ENCODE measurements at places on chromosomes 5 and 9.

DNA sequence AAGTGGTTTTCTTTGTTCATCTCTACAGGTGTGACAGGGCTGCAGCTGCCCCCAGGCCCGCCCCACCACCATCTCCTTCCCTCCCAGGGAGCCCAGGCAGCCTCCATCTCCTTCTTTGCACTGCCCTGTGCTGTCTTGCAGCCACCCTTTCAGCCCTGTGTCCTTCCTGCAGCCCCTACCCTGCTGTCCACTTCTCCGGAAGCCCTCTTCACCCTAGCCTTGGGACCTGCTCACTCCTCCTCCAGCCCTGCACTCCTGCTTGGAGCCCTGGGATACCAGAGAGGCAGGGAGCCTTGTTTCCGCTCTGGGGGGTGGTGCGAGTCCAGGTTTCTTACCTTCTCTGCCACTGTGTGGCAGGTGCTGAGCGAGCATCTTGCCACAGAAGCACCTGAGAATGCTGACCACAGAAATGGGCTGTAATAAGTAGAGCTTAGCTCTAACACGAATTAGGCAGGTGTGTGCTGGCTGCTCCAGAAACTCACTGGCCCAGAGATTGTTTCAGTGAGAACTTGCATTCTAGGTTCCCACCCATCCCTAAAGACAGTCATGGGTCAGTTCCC is 51.3 kb upstream of the GADD45G start:
- DNase-seq: no peak

DNA sequence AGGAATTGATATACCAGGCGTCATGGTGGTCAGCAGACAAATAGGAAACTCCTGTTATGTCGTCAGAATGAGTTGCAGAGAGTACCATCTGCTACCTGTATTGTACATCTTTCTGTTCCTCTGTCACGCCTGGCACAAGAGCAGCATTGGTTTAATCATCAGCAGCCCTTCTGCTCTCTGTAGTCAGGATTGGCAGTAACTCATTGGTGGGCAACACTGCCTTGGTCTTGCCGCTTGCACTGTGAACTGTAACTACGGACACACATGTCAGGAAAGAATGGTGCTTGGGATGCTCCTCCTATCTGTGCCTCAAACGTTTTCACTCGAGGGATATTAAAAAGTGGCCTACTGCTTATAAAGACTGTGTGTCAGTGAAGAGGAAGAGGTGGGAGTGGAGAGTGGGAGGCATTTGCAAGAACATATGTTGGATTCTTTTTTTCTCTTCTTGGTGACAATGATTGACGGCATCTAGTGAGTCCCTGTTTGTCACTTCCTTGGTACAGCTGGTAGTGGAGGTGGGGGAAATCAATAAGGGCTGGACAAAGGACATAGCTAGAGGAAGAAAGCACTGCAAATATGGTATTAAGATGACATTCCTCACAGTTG is 76.6 kb downstream of the F2RL2 start:
- DNase-seq: peak; percentile 49

- DNase-seq: no peak
These were observed 35.6 kb upstream of the ADAMTS16 start for GRCh38 chr5:5104550-5104949.

DNA sequence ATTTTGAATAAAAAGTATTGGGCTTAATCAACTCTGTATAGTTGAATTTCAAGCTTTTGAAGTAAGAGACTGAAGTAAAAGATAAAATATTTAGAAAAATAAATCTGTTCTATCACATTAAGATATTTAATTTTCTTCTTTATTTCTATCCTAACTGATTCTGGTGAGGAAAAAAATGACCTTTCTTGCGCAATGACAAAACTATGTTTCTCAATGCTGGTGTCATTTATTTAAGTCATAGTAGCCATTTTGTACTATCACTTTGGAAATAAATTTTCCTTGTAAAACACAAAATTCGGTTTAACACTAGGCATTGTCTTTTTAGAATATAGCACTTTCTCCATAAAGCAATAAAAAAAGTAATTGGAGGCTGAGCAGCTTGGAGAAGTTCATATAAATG is 728.0 kb downstream of the CDH9 start:
- DNase-seq: no peak

GRCh38 chr9:19133549-19134345 is 6.5 kb upstream of the PLIN2 start:
- no peak for DNase-seq

- DNase-seq: no peak
These were observed 990.1 kb upstream of the C9orf72 start for GRCh38 chr9:28563291-28563934.

- DNase-seq: peak; percentile 57
These were observed 5.2 kb upstream of the RAPGEF6 start for GRCh38 chr5:131640043-131640856.

GRCh38 chr5:56700711-56701110 is 114.6 kb upstream of the MAP3K1 start:
- DNase-seq: no peak

- no peak for DNase-seq
These were observed 20.2 kb downstream of the FAXDC2 start for GRCh38 chr5:154830219-154830595.

- no peak for DNase-seq
These were observed 250.2 kb downstream of the CYLC2 start for GRCh38 chr9:103245369-103245768.

- DNase-seq: no peak
These were observed 476.8 kb upstream of the CYLC2 start for GRCh38 chr9:102518324-102518723.

DNA sequence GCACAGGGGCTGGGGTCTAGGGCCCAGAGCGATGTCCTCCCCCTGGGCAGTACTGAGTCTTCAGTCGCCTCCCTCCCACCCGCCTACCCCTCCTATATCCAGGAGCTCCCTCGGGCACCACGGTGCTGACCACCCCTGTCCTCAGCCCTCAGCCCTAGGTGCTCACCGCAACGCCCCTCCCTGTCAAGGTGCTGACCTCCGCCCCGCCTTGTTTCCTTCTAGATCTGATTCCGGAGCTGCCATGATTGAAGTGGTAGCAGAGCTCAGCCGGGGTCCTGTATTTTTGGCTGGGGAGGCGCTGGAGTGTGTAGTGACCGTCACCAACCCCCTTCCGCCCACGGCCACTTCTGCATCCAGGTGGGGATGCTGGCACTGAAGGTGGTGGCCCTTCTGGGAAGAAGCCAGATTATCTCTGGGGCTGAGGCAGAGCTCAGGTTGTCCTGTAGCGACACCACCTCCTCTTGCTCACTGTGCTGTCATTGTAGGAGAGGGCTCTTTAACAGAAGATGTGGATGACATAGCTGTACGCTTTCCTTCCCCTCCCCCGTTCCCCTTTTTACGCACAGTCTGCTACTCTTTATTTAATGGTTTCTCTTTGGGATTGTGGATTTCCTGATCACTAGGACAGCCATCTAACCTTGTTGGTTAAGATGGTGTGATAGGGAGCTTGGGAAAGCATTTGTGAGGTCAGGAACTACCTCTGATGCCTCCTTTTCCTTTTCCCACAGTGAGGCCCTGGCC is 598 bp downstream of the RGP1 start:
- peak; percentile 67 for DNase-seq

- DNase-seq: no peak
These were observed 88.2 kb downstream of the NREP start for GRCh38 chr5:111668477-111669414.

DNA sequence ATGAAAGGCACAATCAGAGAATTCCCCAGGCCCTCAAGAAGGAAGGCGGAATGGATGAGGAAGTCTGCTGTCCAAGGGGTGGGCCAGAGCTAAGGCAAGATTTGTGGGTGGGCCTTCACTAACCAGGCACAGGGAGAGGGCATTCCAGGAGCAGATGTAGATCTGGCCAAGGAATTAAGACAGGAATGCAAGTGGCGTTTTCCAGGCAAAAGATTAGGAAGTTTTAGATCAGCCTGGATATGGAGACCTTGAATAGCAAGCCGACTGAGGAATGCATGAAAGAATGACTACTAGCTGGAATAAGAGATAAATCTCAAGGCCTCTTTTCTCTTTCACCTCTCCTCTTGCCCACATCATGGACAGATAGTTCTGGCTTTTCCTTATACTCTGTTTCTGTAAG is 68.5 kb downstream of the GHR start:
- DNase-seq: no peak

- peak; percentile 59 for DNase-seq
These were observed 95.8 kb upstream of the ANKRD55 start for GRCh38 chr5:56328753-56329560.

DNA sequence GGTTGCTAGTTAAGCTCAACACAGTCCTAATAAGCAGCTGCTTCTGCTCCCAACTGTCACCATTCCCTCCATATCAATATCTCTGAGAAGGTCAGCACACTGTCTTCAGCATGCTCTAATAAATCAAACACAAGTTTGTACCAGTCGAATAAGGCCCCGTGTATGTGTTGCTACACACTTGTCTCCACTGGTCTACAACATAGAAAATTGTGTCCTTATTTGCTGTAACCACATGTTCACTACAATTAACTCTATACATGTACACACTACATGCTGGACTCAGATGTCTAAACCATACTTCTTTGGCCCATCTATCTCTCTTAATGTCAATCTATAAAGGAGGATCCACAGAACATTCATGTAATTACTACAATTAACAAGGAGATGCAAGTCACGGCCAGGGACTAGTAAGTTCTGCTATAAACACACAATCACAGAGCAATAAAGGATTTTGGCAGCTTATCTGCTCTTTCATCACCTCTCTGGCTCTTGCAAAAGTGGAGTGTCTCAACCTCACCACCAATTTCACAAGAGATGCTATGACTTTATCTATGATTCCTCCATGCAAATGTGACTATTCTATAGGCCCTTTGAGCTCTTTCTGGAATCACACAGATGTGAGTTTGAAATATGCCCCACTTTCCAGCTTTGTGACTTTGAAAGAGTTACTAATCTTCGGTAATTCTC is 143.9 kb downstream of the SEMA5A start:
- no peak for DNase-seq
